HL-60 (cell line): ENCODE measurements at places on chromosomes 11 and 22.
A peak's percentile ranks its signal among the peaks of the same experiment; 100 is the strongest.

DNA sequence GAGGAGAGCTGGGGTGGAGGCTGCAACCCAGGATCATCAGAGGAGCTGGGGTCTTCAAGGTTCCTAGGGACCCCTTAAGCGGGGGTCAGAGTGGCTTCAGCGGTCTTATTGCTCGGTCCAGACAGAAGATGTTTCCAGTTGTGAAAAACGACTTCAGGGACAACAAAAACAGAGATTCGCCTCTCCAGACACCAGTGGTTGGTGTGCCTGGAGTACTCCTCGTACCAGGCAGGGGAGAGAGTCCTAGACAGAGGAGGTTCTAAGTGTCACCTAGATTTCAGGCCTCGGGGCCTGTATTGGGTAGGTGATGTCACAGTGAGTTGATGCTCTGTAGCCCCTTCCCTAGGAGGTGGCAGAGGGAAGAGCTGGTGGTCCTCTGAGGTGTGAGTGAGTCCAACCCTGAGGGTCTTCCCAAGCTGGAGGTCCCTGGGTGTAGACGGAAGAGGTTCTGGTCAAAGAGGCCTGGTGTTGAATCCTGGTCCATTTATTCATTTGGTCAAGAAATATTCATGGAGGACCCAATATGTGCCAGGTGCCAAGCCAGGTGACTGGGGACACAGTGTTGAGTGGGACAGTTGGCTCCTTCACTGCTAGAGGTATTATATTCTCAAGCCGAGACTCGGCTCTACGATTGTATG, 4.4 kb upstream of the IGLL5 start:
- no peak for DNase-seq

- DNase-seq, result peak; percentile 70
These were observed 714 bp downstream of the SDF2L1 start for GRCh38 chr22:21642584-21643448.

- no peak for DNase-seq
These were observed 259.7 kb downstream of the TTC28 start for GRCh38 chr22:28419919-28420318.

- peak; percentile 48 for DNase-seq
These were observed 22.2 kb upstream of the UBASH3B start for GRCh38 chr11:122633219-122633829.

DNA sequence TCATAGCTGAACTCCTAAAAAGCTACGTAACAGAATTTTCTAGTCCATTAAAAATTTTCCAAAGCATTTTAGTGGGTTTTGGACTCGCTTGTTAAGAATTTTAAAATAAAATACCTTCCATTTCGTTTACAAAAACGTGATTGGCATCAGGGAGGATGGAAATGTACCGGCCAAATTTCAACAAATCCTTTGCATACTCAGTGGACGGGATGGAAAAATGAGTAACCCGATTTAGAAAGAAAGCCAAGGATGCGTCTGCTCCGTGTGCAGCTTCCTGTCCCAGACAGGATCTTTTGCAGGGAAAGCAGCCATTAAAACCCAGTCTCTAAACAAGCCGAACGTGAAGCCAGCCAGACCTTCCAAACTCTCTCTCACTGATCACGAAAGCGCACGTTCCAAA, 15.6 kb downstream of the TMEM184B start:
- DNase-seq, result no peak

DNA sequence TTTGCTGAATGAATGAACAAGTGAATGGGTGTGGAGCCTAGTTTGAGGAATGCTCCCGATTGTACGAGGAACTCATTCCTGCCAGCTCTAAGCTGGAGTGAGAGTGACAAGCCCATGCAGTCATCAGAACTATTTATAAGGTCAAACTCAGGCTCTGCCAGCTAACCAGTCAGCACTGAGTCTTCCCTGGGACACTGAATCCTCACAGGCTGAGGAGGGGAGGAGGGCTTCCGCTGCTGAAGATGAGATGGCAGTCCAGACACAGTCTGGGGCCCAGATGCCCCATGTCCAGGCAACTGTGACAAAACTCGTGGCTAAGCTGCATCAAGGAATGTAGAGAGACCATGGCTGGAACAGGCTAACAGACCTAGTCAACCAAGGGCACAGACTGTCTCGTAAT, 4.0 kb downstream of the LRP4 start:
- DNase-seq, result no peak

DNA sequence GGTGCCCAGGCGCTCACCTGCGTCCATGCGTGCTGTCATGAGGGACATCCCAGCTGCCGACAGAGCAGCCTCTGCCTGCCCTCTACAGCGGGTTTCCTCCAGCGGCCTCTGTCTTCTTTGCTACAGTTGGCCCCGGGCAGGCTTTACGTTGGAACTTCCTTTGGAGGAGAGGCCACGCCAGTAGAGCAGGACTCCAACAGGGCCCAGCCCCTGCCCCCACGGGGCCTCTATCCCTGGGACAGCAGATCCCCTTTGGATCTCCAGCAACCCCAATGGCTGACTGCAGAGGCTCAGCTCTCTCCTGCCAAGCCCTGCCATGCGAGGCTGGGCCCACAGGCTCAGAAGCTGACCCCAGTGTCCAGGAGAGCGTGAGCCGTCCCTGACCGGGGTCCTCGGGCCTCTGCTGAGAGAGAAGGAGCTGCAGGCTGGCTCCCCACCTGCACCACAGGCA, 12.1 kb downstream of the TRPM5 start:
- no peak for DNase-seq

GRCh38 chr11:131481971-131482370, 111.6 kb downstream of the NTM start:
- DNase-seq, result no peak
